ENCODE measurements at places on chromosomes 6 and 20.
A peak's percentile ranks its signal among the peaks of the same experiment; 100 is the strongest.

GRCh38 chr6:2543321-2543720 is 207.4 kb downstream of the MYLK4 start:
- no peak for DNase-seq

- DNase-seq, result no peak
These were observed 231.4 kb downstream of the PREX1 start for GRCh38 chr20:48596334-48596898.

DNA sequence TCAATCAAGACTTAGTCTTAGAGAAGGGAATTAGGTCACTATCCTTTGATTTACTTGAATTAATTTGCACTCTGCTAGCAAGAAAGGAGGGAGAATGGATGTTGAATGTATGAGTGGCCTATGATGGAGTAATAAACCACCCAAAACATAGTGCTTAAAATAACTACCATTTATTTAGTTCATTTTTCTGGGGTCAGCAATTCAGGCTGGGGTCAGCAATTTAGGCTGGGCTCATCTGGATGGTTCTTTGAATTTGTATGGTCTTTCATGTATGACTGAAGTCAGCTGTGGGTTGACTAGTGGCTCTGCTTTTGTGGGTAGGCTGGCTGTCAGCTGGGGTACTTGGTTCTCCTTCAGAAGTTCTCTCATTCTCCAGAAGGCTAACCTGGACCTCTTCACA is 21.0 kb upstream of the LAMA4 start:
- DNase-seq, result no peak

- no peak for DNase-seq
These were observed 199.2 kb upstream of the CDH4 start for GRCh38 chr20:61052776-61053442.

GRCh38 chr6:67331304-67331703 is 1303.8 kb upstream of the ADGRB3 start:
- DNase-seq, result no peak

DNA sequence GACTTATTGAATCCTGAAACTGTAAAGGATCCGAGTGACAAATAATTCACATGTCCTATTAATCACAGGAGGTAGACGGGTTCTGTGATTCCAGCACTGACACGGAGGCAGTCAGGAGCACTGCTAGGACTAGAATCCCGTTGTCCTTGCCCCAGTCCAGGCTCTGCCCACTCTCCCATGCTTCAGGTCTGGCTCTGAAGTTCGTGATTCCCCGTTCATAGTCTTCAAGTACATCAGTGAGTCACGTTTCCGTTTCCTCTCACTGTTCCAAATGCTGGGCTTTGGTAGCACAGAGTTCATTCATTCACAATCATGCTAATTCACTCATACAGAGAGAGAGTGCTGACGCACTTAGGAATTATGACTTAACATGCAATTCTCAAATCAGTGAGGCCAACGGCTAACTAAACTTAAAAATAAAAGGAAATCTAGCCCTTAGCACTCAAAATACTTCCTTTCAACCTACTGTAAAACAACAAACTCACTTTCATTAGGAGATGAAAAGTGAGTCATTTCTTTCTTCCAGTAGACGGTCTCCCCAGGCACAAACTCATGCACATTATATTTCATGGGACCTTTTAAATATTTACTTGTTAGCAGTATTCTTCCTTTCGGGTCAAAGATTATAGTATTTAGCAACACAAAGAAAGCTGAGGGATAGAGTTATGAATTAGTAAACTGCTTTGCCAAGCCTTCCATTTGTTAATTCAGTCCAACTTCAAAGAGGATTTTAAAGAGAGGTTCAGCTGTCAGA is 94.0 kb upstream of the NHSL1 start:
- peak; percentile 2 for DNase-seq

Measured in stimulated activated CD8-positive, alpha-beta memory T cell treated with anti-CD3 and anti-CD28 coated beads, Interleukin-7, amount 100 ng/mL, for 24 hours (primary cell).